Stimulated activated naive CD8-positive, alpha-beta T cell treated with anti-CD3 and anti-CD28 coated beads, Interleukin-15, Interleukin-2, amounts not matched to agents 100 U/mL and 50 U/mL, for 24 hours (primary cell): ENCODE measurements at places on chromosomes 11 and 22.

DNA sequence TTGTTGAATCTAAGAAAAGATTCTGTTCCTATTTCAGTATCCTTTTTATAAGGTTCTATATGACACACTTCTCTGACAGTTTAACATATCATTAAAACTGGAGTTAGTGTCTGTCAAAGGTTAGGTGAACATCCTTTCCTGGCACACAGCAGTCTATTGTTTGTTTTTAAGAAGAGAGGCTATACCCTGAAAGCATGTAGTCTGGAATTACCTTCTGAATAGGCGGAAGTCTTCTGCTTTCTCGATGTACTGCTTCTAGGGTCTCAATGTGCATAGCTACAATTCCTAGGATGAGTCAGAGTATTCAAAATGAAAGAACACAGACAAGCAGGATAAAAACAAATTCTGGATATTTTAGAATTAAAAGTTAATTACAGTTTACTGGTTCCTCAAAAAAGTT is 188.6 kb downstream of the SWAP70 start:
- DNase-seq = no peak

- DNase-seq = no peak
Observed at GRCh38 chr11:47348859-47349258, 3.6 kb downstream of the MYBPC3 start.

DNA sequence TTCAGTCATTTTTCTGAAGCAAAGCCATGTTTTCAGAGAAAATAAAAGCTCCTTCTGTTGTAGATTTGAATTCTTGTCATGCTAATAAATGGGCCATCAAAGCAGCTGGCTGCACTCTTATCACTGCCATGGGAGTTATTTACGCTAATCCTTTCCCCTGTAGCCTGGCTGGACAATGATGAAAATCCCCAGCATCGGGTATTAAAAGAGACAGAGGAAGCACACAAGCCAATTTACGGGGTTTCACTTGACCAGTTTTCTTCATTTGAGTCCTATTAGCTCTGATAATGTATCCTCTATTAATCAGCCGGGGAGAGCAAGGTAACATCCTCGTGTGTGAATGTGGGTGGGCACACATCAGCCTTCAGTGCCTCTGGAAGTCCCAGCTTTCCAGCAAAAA is 470.2 kb upstream of the API5 start:
- no peak for DNase-seq

GRCh38 chr22:35104491-35104890 is 38.5 kb downstream of the ISX start:
- DNase-seq = no peak

DNA sequence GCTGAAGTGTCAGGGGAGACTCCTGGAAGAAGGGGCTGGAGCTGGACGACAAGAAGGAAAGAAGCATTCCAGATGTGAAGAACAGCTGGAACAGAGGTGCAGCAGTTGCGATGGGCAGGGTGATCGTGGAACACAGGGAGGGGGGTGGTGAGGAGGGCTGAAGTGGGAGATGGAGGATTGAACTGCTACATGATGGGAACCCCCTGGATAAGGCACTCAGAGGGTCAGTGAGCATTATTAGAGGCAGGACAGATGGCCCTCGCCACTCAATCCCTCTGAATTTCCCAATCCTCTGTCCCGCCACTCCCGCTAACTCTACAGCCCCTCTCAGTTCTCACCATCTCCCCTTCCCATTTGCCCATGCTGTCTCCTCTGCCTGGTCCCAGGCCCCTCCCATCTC is 14.0 kb downstream of the SERPINH1 start:
- DNase-seq = no peak

GRCh38 chr11:120778685-120779490 is 245.0 kb upstream of the TBCEL start:
- DNase-seq = no peak

- DNase-seq = no peak
Observed at GRCh38 chr11:122453586-122453985, 201.9 kb upstream of the UBASH3B start.

DNA sequence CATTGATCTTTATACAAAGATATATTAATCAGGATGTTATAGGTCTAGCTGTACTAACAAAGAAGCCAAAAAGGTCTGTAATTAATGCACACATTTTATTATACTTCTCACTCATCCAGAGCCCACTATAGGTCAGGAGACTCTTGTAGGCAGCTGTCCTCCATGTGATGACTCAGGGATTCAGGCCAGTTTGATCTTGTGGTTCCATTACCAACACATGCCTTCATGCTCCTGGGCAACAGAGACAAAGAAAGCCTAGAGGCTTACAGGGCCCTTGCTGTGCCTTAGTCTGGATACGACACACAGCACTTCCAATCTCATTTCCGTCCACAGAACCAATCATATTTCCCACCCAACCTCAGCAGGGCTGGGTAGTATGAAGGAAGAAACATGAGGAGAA is 150.3 kb upstream of the NCAM1 start:
- DNase-seq = no peak

- DNase-seq = no peak
Observed at GRCh38 chr11:24509114-24509513, 12.3 kb downstream of the LUZP2 start.

DNA sequence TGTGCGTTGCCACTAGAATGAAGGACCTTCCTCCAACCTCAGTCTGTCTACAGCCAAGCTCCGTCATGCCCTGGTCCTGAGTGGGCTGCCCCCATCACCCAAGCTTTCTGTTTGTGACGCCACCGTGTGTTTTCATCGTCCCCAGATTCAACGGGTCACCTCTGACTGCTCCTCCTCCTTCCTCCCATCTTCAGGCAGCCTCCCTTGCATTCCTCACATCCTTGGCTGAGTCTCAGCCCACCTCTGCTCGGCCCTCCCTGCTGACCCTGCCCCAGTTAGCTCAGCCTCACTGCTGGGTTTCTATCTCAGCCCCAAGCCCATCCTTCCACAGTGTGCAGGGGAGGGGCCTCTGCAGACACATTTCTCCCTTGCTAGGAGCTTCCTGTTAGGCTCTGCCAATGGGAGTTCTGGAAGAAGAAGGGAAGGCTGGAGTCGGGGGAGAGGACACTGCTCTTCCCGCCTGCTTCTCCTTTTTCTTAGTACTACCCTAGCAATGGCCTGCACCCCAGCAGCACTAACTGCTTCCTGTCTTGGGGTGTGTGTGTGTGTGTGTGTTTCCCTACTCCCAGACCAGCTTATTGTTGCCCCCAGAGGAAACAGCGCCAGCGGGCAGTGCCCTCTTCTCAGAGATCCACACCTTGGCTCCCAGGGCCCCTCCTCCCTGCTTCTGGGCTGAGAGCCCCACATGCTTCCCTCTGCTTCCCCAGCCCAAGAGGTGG is 5.2 kb downstream of the IFT27 start:
- no peak for DNase-seq

GRCh38 chr22:17493419-17493981 is 69.8 kb upstream of the SLC25A18 start:
- no peak for DNase-seq

DNA sequence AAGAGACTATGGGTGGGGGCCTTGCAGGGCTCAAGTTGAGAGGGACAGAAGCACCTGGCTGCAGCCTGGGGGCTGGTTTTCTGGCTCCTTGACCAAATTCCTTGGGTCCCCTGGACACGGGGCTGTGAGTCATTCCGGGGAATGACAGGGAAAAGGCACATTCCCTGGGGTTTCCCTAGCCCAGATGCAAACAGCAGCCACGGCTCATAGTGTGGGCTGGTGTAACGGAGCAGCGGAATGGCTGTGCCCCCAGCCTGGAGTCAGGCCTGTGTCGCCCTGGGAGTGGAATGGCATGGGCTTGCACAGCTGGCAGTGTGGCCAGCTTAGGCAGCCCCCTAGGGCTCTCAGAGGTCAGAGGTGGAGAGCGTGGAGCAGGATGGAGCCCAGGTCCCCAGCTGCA is 77.6 kb upstream of the KCNQ1OT1 start:
- DNase-seq = no peak

DNA sequence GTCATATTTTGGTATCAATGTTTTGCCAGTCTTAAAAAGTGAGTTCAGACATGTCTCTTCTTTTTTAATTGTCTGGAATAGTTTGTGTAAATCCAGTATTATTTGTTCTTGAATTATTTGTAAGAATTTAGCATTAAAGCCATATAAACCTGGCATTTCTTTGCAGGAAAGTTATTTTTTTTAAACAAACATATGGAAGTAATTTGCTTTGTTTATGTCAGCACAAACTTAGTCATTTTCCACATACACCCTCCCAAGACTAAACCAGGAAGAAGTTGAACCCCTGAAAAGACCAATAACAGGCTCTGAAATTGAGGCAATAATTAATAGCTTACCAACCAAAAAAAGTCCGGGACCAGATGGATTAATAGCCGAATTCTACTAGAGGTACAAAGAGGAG is 9.1 kb upstream of the CCDC81 start:
- DNase-seq = no peak

DNA sequence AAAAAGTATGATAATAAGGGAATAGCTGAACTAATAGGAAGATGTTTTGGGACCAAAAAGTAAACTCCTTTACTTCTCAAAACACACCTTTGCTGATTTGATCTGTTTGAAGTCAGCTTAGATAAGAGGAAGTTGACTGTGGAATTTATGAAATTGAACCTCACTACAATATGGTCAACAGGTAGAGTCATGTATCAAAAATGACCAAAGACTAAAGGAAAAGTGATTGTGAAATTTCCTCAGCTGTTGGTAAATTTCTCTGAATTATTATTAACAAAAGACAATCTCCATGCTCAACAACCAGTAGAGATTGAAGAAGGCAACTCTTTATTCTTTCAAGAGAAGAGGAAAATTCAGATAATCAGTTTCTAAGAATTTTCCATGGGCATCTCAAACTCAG is 826.5 kb downstream of the KCNA4 start:
- DNase-seq = no peak

GRCh38 chr11:68040101-68040956 is 1.5 kb downstream of the TCIRG1 start:
- DNase-seq = peak; percentile 70

DNA sequence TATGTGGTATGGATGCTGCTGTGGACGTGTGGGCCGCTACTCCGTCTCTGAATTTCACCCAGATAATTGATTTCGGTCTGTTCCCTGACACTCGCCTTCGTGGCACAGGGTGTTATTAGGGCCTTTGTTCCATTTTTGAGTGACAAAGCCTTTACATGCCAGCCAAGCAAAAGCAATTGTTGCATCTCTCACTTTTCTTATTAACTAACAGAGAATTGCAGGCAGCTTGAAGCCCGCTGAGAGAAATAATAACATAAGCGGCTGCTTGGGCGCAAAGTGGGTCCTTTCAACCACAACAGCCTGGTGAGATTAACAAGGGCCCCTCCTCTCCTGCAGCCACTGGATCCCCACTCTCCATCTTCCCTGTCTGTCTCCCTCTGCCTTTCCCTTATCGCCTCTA is 449.4 kb downstream of the NTM start:
- DNase-seq = no peak

DNA sequence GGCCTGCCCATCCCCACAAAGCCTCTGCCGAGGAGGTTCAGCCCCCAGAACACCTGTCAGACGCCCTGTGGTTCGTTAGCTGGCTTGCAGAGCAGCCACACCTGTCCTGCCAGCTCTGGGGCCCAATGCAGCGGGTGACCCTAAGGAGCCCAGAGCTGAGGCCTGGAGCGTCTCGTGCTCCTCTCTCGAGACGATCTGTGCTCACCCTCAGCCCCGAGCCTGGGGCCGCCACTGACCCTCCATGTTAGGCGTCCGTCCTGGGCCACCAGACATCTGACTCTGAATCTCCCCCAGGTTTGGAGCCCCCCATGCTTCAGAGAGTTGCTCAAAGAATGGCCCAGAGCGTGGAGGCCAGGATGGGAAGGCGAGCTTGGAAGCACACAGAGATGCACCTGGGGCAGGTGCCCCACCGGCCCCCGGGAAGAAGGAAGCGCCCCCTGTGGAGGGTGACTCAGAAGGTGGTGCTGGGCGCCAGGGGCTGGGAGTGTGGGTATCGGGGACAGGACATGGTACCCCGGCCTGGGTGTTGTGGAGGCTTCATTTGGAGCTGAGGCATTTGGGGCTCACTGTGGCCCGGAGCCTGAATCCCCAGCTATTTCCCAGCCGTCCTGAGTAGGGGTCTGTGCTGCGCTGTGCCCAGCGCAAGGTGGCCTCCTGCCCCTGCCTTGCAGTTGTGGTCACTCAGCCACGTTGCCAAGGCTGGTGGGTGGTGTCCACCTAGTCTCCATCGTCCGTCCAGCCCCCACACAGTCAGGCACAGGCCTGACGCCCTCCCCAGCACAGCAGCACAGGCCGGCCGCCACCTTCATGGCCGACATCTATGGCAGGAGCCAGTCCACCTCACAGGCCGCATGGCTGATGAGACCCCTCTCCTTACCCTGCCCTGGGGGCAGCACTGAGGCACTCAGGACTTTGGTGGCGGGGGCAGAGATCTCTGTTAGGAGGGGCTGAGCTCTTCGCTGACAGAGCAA is 36.2 kb downstream of the SBF1 start:
- DNase-seq = no peak

DNA sequence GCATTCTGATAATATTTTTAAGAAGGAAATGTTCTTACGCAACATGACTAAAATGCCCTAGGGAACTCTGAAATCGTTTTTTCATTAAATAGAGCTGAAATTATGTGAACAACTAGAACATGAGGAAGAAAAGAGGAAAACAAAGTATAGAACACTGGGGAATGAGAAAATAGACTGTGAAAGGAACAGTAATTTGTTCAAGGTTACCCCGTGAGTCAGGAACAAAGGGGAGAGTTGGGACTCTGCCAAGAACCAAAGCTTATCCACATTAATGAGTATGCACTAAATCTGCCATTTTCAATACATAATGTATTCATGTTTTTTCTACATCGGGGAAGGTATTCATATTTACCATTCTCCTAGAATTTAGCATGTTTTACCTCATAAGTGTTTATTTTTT is 961.8 kb upstream of the CCDC90B start:
- DNase-seq = no peak

GRCh38 chr11:33893711-33894397 is 2.0 kb upstream of the LMO2 start:
- peak; percentile 79 for DNase-seq

GRCh38 chr11:84800755-84801346 is 826.3 kb downstream of the DLG2 start:
- DNase-seq = no peak

DNA sequence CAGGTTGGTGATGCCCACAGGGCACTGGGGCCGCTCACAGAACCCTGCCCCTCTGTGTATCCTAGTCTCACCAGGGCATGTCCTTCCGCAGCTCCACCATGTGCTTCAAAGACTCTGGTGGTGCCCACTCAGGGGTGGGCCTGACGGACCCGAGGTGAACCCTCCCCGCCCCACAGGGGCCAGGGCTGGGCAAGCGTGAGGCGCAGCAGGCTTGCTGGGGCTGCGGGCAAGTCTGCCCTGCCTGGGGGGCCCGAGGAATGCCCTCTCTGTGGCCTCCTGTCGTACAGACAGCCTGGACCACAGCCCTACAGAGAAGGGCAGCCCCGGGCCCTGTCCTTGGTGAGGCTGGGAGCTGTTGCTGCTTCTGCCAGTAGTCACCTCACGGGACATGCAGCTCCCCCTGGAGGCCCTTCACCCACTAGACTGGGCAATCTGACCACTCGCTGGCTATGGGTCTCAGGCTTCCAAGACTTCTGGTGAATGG is 40.2 kb downstream of the TBX1 start:
- DNase-seq = no peak

GRCh38 chr11:65159012-65159411 is 11.0 kb upstream of the SPDYC start:
- DNase-seq = no peak
